Epithelial cell of proximal tubule (primary cell): ENCODE measurements at places on chromosomes 7 and 10. TPM values are rescaled to one million over a fixed set of nuclear protein-coding genes. Genes with fewer than 3 reads are reported as not detected.

DNA sequence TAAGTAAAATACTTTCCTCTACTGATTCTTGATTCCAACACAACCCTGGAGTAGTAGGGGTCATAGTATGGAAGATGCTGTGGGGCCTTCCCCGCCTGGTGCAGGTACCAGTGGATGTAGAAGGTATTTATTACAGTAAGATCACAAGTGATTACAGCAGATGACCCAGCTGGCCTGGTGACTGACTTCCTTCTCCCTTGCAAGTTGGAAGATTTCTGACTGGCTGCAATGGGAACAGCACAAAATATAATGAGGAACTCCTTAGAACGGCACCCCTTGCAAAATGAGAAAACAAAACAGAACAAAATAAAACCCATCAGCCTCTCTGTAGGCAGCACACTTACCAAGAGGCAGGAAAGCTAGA is 61.7 kb upstream of the TARP start:
- no peak for DNase-seq

DNA sequence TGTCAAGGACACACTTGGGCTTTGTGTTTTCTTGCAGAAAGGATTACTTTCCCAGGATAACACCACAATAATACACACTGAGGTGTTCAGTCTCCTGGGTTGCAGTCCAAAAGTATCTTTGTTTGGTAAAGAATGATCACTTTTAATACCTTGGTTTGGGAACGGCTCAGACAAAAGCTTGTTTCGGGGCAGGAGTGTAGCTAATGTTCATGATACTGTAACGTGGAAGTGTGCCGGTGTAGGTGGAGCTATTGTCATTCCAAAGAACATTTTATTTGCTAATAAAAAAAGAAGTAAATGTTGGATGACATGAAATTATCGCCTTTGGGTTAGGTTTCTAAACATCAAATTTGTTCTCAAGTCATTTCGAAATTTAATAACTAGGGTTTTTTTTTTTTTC is 1.2 kb downstream of the EIF4H start:
- no peak for DNase-seq

DNA sequence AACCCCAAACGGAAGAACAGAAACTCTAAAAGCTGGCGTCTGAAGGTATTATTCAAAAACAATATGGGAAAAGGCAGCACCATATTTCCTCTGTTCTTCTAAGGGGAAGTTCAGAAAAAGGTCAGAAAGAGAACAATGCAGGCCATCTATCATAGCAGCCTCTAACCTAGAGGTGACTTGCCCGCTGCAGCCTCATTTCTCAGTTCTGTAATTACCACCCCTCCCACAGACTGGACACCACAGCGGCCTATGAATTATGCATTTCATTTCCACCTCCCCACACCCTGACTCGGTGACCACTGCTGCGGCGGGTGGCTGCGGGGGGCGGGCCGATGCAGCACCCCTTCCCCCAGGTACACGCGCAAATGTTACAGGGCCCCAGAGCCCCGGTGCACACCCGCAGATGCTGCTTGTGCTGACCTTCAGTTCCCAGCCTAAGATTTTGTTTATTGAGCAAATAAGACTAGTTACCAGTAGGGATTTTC is 125.5 kb downstream of the CLEC2L start:
- DNase-seq, result no peak

DNA sequence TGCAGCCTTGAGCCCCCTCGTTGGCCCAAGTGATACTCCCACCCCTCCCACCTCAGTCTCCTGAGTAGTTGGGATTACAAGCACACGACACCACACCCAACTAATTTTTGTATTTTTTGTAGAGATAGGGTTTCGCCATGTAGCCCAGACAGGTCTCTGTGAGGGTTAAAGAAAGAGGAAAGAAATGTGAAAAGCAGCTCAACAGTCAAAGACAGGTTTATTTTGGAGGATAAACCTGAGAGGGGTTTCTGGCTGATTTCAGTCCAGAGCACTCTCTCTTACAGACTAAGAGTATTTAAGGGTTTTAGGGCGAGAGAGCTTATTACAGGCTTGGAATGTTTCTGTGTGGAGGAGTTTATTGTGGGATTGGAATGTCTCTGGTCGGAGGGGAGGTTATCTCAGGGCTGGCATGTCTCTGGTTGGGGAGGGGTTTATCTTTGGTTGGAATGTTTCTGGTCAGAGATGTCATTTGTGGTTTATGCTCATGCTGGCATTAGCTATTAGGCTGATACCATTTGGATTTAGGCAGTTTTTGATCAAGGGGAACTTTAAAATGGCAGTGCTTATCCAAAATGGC is 26.1 kb upstream of the SNX10 start:
- DNase-seq, result no peak

- no peak for DNase-seq
These were observed 231.8 kb downstream of the AHR start for GRCh38 chr7:17530244-17530643.

Gene ADIRF
- 0.72 and 1.4 TPM in 2 replicates for total RNA-seq

Gene HNRNPH3
- total RNA-seq, result 43.1 and 44.5 TPM in 2 replicates

DNA sequence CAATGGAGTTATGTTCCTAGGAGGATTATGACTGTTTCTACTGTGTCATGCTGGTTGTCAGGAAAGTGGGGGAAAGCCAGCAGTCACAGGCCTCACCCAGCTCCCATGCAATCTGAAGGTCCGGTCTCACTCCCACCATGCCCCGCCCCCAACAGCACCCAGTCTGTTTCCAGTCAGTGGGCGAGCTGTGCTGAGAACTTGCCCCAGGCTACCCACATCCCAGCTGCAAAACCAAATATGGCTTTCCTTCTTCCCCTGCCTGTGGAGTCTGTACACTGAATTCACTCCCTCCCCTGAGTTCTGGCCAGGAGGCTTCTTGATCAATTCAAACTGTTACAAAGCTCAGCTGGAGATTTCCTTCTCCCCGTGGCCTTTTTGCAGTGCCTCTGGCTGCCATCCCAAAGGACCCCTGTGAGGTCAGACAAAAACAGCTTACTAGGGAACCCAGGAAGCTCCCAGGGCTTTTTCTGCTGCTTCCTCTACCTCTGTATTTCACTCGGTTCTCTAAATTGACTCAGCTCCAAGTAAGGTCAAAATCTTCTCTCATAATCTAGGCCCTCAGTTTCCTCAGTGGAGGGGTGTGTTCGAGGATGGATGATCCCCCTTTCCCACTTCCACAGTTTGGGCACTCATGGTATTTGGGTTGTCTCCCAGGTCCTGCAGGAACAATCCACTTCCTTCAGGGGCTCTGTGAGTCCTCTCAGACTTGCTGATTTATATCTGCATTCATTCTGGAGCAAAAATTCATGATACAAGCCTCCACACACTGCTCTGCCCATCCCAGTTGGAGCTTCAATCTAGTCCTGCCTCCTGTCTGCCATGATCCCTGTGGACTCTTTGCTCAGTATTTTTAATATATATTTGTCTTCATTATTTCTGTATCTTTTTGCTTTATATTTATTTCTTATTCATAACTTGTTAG is 205.5 kb downstream of the SEMA3D start:
- no peak for DNase-seq

DNA sequence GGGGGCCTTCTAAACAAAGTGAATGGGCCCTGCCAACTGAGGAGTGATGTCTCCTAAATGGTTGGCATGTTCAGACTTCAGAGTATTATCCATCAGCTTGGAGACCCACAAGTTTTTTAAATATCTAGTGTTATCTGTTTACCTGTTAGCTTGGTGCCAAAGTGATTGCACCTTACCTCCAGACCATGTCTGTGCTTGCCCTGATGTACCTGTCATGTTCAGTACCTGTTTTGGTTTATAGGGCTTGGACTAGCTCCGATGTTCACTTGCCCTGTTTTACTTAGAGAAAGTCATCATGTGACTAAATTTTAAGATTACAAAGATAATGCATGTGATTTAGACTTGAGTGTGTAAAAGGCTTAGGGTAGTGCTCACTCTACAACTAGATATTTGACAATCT is 67.7 kb downstream of the CNNM2 start:
- no peak for DNase-seq

DNA sequence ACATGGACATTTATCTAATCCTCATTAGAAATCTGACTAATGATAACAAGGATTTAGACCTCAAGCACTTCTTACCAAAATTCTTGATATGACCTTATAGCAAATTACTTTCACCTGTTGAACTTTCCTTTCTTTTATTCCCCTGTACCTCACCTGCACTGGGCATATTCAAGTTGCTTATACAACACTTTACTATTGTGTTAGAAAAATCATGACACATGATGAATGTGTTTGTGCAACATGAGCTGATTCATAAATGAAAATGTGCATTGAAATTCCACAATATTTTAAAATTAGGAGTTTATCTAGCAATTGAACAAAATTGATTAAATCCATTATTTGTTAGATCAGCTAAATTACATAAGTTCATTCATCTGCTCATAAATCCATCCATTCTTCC is 160.6 kb downstream of the CFTR start:
- DNase-seq, result no peak

- no peak for DNase-seq
These were observed 608.3 kb upstream of the C7orf33 start for GRCh38 chr7:147982307-147982706.

- no peak for DNase-seq
These were observed 181.4 kb downstream of the GNAT3 start for GRCh38 chr7:80330434-80330833.
